Calu3 (cell line): ENCODE measurements at places on chromosomes 12 and 14.

- no peak for DNase-seq
Observed at GRCh38 chr14:65513671-65514070, 101.1 kb downstream of the FUT8 start.

DNA sequence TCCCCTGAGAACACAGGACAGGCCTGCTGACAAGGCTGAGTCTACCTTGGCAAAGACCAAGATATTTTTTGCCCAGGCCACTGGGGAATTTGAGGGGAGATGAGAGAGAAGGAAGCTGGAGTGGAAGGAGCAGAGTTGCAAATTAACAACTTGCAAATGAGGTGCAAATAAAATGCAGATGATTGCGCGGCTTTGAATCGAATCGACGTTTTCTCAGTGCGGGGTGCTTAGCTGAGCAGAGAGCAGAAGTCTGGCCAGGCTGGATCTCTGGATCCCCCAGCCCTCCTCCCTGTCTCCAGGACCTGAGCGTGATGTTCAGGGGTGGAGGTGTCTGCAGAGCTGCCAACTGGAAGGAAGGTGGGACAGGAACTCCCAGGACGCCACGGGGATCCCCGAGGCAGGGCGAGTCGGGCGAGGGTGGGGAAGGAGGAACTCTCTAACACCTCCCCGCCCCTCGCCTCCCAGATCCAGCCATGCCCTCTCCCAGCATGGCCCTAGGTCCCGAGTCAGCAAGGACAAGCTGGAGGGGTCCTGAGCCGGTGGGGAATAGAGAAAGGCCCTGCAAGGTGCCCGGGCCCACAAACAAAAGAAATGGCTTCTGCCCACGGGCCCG lies 527 bp upstream of the CARMIL3 start:
- no peak for DNase-seq

DNA sequence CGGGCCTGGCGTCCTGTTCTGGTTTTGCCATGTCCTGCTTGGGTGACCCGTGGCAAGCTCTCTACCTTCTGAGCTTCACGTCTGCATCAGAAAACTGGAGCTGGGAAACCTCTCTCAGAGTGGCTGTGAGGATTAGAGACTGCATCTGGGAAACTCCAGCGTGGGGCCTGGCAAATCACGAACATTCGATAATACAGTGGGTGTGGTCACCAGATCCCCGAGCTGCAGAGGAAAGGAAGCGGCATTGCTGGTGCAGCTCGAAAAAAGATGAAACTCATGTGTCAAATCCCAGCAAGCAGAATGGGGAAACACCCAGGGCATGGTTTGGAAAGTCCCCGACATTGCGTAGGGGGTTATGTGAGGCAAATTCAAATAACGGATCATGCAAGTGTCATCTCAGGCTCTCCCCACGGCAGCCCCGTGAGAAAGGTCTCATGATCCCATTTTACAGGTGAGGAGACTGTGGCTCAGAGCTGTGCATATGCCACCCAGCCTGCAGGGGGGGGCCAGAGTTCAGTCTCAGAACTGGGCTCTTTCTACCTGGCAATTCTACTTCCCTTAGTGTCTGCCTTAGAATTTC lies 98.1 kb upstream of the VRK1 start:
- no peak for DNase-seq

- DNase-seq: no peak
Observed at GRCh38 chr12:93670104-93670503, 7.1 kb upstream of the CRADD start.

- DNase-seq: no peak
Observed at GRCh38 chr14:32408018-32408417, 78.9 kb downstream of the AKAP6 start.

DNA sequence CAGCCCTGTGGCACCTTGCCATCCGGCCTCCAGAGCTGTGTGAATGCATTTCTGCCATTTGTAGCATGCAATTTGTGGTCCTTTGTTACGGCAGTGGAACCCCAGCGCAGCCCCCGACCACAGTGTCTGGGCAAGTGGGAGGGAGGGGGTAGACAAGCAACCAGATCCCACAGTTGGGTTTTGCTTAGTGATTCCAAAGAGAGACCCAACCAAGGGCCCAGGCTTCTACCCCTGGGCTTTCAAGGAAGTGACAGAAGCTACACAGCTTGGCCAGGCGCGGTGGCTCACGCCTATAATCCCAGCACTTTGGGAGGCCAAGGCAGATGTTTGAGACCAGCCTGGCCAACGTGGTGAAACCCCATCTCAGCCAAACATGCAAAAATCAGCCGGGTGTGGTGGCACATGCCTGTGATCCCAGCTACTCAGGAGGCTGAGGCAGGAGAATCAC lies 17.8 kb downstream of the ZBTB42 start:
- no peak for DNase-seq

GRCh38 chr14:74409441-74409840 lies 16.6 kb downstream of the SYNDIG1L start:
- DNase-seq: no peak

DNA sequence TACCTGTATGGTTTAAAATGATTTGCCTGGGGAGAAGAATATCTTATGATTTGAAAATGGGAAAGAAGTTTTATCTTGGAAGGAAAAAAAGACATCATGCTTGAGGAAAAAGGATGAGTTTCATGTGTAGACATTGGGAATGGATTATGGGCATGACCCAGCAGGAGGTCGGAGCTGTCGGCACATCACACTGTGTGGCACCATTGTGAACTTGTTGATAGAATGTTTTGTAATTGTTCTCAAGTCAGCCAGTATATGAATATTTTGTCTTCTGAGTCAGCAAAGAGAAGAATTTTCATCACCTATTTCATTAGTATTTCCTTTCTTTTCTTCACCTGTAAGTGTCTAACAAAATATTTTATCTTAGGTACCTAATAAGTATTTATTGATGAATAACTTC lies 60.0 kb upstream of the HMGA2 start:
- no peak for DNase-seq

GRCh38 chr14:22807432-22808087 lies 7.7 kb downstream of the SLC7A7 start:
- DNase-seq: no peak

DNA sequence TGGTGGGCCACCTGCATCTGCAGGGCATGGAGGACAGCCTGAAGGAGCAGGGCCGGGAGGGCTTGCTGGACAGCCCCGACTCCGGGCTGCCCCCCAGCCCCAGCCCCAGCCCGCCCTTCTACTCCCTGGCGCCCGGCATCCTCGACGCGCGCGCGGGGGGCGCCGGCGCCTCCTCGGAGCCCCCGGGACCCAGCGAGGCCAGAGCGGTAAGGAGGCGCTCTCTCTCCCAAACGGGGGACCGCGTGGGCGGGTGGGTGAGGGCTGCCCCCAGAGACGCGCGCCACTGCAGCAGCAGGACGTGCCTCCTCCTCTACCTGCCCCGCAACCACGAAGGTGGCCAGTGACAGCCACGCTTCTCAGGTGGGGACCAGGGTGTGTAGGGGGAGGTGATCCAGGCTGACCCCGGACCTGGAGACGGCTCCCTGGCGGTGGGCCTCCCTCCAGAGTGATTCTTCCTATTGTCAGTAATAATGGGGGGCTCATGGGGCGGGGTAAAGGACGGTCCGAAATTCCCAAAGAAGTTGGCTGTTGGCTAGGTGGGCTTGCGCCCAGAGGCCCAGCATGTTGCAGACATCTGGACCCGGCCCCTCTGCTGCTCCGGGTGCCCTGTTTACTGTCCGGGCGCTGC lies 652 bp downstream of the RFLNA start:
- DNase-seq: no peak

GRCh38 chr14:101964297-101965180 lies at the start of gene DYNC1H1:
Gene DYNC1H1 (plus strand): TSS chr14:101964573. CDS start chr14:101964692, 119 bp downstream.
- peak; percentile 93 for DNase-seq

DNA sequence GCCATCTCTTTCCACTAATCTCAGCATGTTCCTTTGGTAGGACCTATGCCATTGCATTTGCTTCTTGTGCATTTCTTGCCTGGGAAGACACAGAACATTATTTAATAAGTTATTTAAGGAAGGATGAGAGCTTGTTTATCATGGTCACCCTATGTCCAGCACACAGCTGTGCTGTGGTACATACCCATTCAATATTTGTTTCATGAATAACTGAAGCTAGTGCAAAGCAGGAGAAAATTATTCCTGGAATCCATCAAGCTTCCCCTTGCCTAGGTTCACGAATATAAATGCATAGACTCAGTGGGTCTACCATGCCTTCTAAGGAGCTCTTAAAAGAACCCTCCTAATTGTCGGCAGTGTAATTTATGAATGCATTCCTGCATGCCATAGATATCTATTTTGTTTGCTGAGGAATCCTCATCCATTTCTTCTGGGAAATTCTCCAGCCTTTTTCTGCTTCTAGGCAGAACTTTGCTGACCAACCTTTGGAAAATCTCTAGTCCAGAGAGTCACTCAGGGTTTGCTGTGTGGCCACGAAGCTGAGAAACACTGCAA lies 599.8 kb upstream of the TMEM132C start:
- DNase-seq: no peak

DNA sequence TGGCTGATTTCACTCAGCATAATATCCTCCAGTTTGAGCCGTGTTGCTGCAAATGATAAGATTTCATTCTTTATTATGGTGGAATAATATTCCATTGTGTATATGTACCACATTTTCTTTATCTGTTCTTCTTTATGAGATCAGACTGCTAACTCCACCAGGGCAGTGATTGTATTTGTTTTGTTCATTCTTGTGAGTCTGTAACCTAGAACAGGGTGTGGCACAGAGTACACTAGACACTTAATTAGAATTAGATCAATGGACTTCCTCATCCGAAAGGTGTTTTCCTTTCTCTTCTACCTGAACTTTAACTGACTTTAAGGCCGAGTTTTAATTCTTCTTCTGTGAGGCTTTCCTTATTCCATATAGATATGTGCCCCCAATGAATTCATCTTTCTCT lies 551.0 kb downstream of the SNAPC1 start:
- no peak for DNase-seq

DNA sequence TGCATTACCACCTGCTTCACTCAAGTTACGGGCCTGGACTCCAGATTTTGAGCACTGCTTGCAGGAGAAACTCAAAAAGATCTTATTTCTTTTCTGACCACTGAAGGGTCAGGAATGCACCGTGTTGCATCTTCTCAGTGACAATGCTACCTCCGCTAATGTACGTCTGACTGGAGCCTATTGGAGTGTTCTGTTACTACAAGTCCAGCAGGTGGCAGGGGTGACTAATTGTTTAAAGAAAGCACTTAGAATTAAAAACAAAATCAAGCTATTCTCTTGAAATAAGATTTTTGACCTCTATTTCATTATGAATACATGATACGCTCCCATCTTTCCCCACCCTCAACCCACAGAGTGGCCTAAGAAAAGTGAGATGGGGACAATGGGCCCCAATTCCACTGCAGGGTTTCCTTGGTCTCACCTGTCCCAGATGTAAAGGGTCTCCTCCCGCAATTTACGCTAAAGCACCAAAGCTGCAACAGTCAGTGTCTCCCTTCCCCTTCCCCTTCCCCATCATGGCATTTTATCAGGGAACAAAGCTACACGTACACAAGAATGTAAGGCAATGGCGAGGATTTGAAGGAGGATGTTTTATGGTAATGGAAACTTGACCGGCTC lies 2.2 kb downstream of the TBPL2 start:
- DNase-seq: peak; percentile 46

DNA sequence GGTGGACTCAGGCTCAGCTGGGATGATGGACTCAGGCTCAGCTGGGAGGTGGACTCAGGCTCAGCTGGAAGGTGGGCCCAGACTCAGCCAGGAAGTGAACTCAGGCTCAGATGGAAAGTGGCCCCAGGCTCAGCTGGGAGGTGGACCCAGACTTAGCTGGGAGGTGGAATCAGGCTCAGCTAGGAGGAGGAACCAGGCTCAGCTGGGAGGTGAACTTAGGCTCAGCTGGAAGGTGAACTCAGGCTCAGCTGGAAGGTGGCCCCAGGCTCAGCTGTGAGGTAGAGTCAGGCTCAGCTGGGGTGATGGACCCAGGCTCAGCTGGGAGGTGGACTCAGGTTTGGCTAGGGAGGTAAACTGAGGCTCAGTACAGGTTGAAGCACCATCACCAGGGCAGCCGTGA lies 21.8 kb upstream of the C14orf180 start:
- DNase-seq: no peak

- DNase-seq: no peak
Observed at GRCh38 chr12:80700327-80700726, 7.1 kb upstream of the MYF6 start.

DNA sequence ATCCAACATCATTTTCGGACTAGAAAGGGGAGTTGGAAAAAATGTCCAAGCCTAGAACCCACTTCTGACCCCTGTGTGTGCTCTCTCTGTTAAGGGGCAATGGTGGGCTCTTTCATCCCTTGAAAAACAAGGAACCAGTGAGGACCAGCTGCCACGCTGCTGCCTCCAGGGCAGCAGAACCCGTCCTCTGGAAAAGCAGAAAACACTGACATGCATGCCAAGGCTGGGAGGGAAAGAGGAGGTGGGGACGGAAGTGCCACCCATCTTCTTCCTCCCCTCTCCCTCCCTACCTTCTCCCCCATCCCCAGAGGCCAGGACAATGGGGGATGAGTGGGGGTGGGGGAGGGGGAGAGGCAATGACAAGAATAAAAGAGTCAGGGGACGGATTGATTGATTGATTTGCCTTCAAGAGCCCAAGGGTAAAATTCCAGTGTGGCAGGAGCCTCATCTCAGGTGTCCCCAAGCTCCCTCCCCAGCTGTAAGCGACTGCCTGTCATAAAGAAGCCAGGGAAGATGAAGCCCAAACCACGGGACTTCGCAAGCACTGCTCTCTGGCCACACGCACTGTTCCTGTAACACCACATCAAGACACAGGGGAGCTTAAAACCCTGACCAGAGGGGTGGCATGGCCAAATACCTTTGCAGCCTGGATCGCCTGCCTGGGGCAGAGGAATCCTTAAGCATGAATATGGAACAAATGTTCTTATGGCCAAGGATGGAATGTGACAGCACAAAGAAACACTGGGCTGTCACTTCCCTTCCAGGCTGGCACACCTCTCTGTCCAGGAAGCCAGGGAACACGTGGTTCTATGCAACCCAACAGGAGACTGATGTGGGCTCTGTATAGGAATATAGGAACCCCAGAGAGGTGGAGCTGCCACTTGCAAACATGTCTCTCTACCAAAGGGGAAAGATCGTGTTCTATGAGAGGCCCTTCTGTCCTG lies 38.9 kb upstream of the BDKRB2 start:
- no peak for DNase-seq

DNA sequence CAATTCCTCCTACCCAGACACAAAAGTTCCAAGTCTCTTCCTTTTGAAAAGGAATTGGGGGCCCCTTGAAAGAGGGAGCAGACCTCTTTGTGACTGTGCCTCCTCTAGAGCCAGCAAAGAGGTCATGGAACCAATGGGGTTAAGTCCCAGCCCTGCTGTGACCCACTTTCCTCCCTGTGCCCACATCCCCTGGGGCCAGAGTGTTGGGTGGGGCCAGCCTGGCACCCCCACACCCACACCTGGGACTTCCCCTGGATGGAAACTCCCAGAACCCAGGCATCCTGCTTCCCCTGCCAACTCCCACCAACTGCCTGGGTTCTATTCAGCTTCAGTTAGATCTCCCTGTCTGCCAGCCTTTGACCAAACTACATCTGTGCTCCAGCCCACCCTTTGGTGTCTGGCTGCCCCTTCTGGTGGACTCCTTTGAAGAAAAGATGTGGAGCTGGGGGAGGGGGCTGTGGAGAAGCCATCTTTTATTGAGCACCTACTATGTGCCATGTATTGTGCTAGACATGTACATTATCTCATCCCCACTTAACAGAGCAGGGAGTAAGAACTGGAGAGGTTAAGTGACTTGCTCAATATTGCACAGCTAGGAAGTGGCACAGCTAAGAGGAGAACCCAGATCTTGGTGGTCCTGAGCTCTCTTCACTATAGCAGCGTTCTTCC lies 4.6 kb upstream of the RARG start:
- no peak for DNase-seq

GRCh38 chr12:10362325-10362724 lies 27.5 kb downstream of the KLRK1 start:
- no peak for DNase-seq
